ENCODE measurements at places on chromosomes 1 and 21.

DNA sequence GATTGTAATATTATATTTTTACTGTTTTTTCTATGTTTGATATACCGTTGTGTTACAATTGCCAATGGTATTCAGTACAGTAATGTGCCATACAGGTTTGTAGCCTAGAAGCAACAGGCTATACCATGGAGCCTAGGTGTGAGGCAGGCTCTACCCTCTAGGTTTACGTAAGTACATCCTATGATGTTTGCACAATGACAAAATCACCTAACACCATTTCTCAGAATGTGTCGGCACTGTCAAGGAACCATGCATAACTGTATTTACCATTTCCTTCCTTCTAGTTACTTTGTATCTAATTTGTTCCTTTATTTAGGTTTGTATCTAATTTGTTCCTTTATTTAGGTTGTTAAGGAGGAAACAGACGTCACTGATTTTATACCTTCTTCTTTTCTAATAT lies 9.9 kb downstream of the NPHP4 start:
- DNase-seq = no peak

- no peak for DNase-seq
These were observed 66.5 kb downstream of the PEX14 start for GRCh38 chr1:10541286-10541685.

DNA sequence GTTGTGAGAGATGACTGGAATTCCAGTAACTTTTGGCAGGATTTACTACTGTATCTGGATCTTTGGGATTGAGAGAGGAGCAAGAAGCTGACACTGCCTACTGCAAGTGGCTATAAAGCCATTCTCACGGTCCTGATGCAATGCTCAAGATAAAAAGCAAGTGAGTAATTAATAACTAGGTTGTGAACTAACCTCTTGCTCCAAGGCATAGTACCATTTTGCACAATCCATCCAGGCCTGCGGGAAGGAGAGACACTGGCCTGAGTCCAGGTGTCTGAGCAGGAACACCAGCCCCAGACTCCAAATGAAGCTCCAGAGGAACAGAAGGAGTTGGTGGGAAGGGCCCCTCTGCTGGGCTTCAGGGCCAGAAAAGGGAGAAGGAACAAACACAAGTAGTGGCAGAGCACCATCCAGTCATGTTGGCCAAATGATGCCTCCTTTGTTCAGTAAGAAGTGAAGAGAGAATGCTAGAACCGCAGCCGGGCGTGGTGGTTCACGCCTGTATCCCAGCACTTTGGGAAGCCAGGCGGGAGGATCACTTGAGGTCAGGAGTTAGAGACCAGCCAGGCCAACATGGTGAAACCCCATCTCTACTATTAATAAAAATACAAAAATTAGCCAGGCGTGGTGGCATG lies 9.9 kb upstream of the SLC45A3 start:
- no peak for DNase-seq

DNA sequence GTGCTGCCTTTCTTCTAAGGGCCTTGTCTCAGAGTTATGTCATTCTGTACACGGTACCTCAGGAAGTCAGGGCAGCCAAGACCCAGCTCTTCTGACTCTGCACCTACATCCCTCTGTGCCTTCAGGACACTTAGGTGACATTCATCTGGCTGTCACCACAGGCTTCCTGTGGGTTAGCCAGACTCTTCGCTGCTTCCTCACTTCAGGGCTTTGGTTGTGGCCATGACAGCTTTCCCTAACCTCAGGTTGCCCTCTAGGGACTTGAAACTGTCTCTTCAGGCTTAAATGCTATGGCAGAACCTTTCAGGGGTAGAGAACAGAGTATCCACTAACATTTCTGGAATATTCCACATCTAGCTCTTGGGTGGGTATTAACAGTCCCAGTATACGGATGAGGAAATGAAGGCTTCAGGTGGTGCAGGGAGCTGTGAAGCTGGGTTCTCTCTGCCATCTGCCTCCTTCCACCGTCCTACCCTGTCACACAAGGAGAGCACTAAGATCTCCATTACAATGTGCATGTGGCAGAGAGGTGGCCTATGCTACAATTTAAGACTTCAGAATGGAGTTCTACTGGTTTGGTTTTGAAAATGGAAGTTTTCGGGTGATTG lies 9.9 kb downstream of the TSSK3 start:
- DNase-seq = no peak

- peak; percentile 94 for DNase-seq
These were observed 20.8 kb downstream of the ATP5PO start for GRCh38 chr21:33894736-33895288.

- peak; percentile 16 for DNase-seq
These were observed 95.1 kb upstream of the OLIG2 start for GRCh38 chr21:32930673-32931072.

- no peak for DNase-seq
These were observed 85.5 kb downstream of the C1orf94 start for GRCh38 chr1:34262023-34262853.

- no peak for DNase-seq
These were observed 35.5 kb upstream of the RUNX3 start for GRCh38 chr1:24965571-24965930.

DNA sequence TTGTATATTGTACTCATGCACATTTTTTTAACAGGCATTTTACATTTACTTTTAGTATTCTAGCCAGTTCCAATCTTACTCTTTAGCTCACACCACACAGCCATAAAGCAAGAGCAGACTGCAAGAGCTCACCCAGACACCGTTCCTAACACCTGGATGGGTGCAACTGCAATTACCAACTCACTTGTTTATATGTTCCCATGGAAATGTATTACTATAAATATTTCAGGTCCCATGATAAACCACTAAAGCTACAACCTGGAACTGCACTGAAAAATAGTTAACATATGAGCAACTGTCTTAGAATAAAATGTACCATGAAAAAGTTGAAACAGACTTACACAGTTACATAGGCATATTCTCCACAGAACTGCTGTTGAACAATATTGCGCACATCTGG lies 30.8 kb downstream of the USP48 start:
- DNase-seq = no peak

DNA sequence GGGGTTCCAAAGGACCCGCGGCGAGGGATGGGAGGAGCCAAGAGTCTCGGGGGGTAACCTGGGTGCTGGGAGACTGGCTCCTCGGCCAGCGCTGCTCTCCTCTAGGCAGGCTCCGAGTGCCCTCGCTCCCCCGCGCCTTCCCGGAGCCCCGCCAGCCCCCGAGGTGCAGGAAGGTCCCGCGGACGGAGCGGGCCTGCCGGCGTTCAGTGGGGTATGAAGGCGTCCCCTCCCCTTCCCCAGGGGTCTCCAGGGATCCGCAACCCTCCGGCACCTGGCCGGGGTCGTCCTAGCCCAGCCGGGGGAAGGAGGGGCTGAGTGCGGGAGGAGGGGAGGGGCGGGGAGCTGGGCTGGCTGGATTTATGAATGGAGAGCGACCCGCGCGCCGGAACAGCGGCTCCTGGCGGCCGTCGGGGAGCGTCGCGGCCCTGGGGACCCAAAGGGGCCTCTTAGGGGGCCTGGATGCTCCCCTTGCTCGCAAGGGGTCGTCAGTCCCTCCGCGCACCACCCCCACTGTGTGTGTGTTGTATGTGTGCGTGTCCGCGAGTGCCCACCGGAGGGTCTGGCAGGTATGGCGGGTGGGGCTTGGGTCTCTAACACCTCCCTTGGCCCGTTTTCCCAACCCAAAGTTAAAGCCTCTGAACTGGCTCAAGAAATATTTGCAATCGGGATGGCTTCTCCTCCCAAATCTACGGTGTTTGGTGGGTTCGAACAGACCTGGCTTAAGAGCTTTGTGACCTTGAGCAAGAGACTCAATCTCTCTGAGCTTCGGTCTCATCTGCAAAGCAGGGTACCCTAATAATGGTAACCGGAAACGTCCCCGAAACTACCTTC lies 642 bp downstream of the HCRTR1 start:
- DNase-seq = peak; percentile 47

DNA sequence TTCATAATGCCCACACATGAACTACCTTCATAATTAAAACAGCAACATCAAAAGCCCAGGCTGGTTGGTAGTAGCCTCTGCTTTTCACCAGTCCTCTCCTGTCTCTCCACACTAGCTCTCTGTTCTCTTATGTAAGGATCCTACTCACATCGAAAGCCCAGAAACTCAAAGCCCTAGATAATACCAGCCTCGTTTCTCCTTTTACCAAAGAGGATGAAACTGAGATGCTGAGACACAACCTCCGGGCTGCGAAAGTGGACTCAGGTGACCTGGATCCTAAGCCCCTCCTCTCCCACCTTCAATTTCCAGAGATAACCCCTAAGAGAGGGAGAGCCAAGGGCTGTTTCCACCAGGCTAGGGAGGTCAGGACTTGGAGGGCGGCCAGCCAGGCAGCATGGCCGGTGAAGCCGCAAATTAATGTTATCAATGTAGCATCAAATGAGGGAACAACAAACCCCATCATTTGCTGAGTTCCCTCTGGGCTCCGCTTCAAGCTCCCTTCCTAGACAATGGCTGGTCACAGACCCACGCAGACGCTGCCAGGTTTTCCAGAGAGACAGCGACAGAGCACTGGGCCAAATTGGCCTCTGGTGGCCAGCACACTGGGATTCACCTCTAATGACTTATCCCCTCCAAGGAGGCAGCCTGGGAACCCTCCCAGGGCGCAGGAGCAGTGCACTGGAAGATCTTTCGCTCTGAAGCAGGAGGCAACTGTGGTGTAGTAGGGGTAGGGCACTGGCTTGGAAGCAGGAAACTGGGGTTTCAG lies 20.7 kb upstream of the STMN1 start:
- DNase-seq = no peak

DNA sequence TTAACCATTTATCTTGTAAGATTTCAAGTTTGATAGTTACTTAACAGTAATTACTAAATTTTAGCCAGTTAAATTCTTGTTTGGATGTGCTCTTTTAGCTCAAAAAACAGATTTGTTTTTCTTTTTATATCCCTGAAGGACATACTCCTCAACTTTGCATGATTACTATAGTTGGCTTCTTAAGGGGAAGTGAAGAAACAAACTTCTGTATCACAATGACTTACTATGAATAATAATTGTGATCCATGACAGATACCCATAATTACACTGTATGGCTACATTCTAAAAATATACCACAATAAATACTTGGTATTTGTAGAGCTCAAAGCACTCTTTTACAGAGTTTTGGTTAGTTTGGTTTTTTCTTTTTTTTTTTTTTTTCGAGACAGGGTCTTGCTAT lies 55.8 kb downstream of the IARS2 start:
- no peak for DNase-seq

GRCh38 chr1:14824314-14824915 lies 225.9 kb downstream of the KAZN start:
- no peak for DNase-seq

DNA sequence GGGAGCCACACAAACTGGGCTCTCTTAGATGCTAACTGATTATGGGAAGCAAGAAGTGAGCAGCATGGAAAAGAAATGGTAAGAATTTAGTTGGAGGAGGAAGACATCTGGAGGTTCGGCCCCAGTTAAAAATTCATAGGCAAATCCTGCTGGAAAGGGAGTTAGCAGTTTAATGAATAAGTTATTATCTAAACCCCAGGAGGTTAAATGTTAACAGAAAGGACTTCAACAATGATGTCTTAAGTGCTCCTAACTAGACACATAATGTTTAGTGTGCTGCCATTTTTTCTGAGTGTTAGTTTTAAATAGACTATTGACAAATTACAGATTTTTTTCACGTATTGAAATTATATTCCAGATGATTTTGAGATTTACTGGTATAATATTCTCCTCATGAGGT lies 1265.3 kb upstream of the ADGRL2 start:
- DNase-seq = no peak

DNA sequence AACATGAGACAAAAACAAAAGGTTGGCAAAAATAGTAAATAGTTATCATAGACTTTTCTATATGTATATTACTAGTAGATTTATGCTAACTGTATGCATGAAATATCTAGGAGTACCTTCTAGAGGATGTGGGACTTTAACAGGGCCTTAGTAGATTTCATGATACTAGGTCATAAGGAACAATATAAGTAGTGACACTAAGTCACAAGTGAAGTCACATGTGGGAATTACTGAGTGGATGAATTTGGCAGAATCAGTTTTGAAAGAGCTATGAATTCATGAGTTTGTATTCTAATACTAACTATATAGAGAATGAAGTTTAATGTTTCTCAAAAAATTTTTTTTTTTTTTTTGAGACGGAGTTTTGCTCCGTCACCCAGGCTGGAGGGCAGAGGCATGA lies 53.1 kb upstream of the GPR25 start:
- no peak for DNase-seq

GRCh38 chr1:183841550-183841949 lies 36.6 kb downstream of the RGL1 start:
- no peak for DNase-seq

DNA sequence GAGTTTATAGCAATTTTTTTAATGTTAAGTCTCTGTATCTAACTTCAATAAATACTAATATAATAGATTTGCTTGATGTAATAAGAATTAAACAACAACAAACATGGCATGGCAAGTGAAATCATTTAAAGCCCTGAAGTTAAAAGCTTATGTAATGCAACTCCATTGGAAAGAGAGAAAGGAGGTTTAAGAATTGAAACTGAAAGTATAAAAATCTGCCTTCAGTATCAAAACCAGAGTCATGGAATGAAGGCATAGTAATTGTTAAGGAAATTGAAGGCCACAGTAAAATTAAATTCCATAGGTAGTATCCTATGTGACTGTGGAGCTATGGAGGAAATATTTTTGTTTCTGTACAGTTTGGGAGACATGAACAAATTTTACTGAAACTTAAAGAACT lies 55.1 kb downstream of the PRDX6 start:
- no peak for DNase-seq

DNA sequence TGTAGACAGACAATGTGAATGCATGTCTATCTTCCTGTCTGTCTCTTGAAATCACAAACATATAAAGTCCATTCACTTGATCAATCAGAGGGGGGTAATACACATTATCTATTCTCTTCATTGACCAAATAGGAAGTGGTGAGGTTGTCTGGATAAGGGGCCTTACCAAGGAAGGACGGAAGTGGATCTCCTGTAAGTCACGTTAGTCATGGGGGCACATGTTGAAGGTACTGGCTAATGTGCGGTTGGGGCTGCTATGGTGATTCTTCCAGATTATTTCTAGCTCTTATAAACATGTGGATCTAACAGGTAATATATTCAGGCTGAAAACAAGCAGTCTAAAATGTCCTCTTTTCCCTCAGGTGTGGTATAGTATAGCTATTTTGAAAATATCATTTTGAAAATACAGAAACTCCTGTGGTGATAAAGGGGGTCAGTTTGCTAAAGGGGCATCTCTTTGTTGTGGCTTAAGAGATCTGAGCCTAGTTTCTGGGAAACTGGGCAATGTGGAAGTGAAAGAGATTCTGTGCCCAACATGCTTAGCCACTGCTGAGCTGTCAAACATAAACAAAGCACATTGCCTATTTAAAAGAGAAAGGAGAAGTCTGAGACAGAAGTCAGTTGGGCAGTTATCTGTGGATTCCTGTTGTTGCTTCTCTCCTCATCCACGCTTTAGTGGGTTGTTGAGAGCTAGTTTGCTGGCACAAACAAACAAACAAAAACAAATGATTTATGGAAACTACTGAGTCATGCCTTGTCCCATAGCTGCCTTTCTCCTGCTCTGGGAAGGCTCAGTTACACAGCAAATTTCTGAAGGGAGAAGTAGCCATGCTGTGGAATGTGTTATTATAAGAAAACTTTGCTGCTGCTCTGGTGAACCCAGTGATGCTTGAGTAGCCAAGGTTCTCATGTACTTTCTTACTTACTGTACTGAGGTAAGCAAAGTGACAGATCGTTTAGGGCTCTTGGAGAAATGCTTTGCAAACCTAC lies 166.9 kb downstream of the HLX start:
- peak; percentile 72 for DNase-seq

GRCh38 chr1:29322861-29323585 lies 86.7 kb downstream of the PTPRU start:
- DNase-seq = no peak

- DNase-seq = no peak
These were observed 122.5 kb upstream of the ZBTB40 start for GRCh38 chr1:22329148-22329515.

All from muscle of leg (tissue), 16 donors.